Thymus (tissue), 14 donors: ENCODE measurements at places on chromosomes 16 and 17. TPM values are rescaled to one million over a fixed set of nuclear protein-coding genes. Genes with fewer than 3 reads are reported as not detected.

Gene NOS2
- total RNA-seq = 0.33 TPM

Gene CDH3
- 45.6 TPM for total RNA-seq

Gene TEX14
- 0.33 TPM for total RNA-seq

Gene ZNF629
- 5.0 TPM for total RNA-seq

Gene FAM171A2
- 1.4 TPM for total RNA-seq

DNA sequence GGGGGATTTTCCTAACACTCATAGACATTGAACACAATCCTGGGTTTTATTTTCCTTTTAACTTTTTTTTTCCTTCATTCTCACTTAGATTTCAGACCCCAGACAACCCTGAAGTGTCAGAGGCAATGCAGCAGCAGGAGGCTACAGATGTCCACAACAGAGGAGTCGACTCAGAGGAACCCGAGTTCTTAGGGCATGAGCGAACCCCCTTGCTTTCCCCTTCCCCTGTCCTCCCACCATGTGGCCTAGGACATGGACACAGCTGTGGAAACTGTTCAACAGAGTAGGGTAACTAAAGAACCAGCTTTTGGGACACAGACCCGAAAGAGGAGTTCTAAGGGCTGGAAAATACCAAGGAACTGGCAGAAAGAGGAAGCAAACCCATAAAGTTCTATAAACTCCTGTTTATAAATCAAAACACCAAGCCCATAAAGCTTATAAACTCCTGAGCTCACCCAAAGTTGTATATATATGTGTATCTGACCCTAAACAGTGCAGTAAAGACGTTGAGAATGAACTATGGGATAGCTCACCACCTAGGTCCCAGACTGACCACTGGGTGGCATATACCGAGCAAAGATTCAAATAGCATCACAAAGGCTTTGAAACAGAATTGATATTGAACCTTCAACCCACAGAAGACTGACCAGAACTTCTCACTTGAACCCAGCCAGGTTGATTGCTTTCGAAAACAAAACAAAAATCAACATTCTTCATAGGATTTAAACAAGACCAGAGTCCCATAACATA, 33.9 kb downstream of the CMTM4 start:
- H3K27me3 ChIP-seq = no peaks in the 10 kb centered on the region
- no peak overlapping the region for H3K4me3 ChIP-seq
- no peaks in the 10 kb centered on the region for H3K4me1 ChIP-seq
- no peak overlapping the region for H3K27ac ChIP-seq
- DNase-seq = no peak

GRCh38 chr17:30236766-30237165, 1.3 kb upstream of the SLC6A4 start:
- H3K36me3 ChIP-seq = no peaks in the 10 kb centered on the region
- H3K4me1 ChIP-seq = peaks cover 2% of the 10 kb centered on the region
- no peak overlapping the region for H3K4me3 ChIP-seq
- H3K27me3 ChIP-seq = peaks cover 85% of the 10 kb centered on the region

- no peak for DNase-seq
- no peaks in the 10 kb centered on the region for H3K27me3 ChIP-seq
- no peaks in the 10 kb centered on the region for H3K4me1 ChIP-seq
- H3K36me3 ChIP-seq = no peaks in the 10 kb centered on the region
Measured at GRCh38 chr16:80997139-80997798, 9.4 kb downstream of the CMC2 start.

DNA sequence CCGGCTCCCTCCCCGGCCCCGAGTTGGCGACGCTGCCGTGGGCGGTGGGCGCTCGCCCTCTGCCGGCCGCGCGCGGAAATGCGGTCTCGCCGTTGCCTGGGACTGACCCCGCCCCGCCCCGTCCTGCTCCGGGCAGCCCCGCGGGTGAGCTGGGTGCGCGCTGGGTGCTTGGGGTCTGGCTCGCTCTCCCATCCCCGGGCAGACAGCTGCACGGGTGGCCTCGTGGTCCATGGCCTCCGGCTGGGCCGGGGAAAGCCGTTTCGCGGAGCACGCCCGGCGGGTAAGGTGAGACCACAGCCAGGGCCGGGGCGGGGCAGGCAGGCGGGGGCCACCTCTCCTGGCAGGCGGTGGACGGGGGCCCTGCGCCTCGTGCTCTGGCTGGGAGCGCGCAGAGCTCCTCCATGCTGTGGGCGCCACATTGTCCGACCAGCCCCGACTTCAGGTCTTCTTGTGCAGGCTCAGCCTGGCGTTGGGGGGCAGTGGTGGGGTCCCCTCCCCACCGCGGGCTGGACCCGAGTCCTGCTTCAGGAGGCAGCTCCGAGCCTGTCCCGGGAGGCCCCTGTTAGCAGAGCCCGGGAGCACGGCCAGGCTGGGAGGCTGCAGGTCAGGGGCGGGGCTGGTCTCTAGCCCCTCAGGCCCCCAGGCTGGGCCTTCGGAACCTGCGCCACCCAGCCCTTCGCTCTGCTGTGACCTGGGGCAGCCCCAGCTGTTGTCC, 7.0 kb upstream of the C1QTNF8 start:
- H3K27ac ChIP-seq = no peak overlapping the region
- H3K27me3 ChIP-seq = peaks cover 9% of the 10 kb centered on the region
- DNase-seq = peak; percentile 34
- H3K4me3 ChIP-seq = no peak overlapping the region

DNA sequence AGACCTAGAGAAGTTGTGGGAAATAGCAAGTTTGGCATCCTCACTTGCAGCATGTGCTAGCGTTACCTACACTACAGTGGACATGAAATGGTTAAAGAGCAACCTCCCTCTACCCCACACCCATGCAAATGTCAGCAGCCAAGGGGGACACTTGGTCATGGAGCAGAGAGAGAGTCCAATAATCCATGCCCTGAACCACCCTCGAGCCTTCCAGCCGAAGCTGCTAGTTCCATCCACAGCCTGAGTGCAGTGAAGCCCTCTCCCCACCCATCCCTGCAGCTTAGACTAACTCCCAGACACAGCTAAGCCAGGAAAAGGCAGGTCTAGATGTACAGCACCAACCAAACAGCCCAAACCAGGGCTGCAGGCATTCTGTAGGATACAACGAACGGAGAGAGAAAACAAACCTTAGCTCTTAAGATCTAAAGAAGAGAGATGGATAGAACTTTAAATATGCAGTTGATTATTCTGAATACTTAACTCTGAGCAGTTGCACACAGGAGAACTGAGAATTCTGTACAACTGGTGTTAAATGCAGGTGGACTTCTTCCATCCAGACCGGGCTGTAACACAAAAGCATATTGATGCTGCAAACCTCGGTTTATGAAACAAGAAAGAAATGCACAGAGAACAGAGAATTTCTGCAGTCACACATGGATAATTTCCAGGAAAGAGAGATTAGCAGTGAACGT, 93.8 kb downstream of the SALL1 start:
- no peak overlapping the region for H3K4me3 ChIP-seq
- no peaks in the 10 kb centered on the region for H3K27me3 ChIP-seq
- no peaks in the 10 kb centered on the region for H3K4me1 ChIP-seq
- H3K36me3 ChIP-seq = no peaks in the 10 kb centered on the region
- no peak overlapping the region for H3K27ac ChIP-seq

DNA sequence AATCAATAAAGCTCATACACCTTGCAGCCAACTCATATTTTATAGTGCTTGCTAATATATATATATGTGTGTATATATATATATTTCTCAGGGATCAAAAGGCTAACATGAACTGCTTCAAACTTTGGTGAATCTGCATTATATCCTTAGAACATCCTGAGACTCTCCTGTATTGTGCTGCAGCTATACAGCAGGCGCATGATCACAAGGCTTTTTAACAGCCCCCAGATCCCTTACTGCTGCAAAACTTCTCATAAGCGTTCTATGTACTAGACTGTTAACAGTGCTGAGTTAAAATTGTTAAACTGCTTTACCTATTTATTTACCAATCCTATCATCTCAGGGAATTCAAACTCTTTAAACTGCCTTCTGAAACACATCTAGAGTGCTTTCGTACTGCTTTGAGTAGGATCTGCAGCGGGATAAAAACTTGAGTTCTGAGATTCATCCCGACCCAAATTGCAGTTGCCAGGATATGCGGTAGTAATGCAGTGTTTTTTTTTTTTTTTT, 1.3 kb downstream of the GPATCH8 start:
- peaks cover 9% of the 10 kb centered on the region for H3K4me1 ChIP-seq
- peak overlapping the region; percentile 89 for H3K4me3 ChIP-seq
- no peaks in the 10 kb centered on the region for H3K36me3 ChIP-seq

GRCh38 chr17:52213451-52213850, 54.9 kb upstream of the CA10 start:
- no peaks in the 10 kb centered on the region for H3K36me3 ChIP-seq
- DNase-seq = no peak
- H3K4me3 ChIP-seq = no peak overlapping the region
- no peaks in the 10 kb centered on the region for H3K27me3 ChIP-seq
- no peaks in the 10 kb centered on the region for H3K4me1 ChIP-seq
- H3K27ac ChIP-seq = no peak overlapping the region

- no peaks in the 10 kb centered on the region for H3K4me1 ChIP-seq
- H3K36me3 ChIP-seq = no peaks in the 10 kb centered on the region
- H3K4me3 ChIP-seq = no peak overlapping the region
- H3K27me3 ChIP-seq = no peaks in the 10 kb centered on the region
Measured at GRCh38 chr16:82846806-82847205, 220.0 kb downstream of the CDH13 start.

- H3K27ac ChIP-seq = no peak overlapping the region
- no peak overlapping the region for H3K4me3 ChIP-seq
- H3K4me1 ChIP-seq = peaks cover 26% of the 10 kb centered on the region
- no peak for DNase-seq
Measured at GRCh38 chr16:53995378-53995777, 291.2 kb downstream of the IRX3 start.

GRCh38 chr17:58310511-58311428, 17.8 kb downstream of the TSPOAP1 start:
- DNase-seq = no peak
- H3K4me1 ChIP-seq = no peaks in the 10 kb centered on the region
- no peaks in the 10 kb centered on the region for H3K27me3 ChIP-seq
- H3K27ac ChIP-seq = no peak overlapping the region

DNA sequence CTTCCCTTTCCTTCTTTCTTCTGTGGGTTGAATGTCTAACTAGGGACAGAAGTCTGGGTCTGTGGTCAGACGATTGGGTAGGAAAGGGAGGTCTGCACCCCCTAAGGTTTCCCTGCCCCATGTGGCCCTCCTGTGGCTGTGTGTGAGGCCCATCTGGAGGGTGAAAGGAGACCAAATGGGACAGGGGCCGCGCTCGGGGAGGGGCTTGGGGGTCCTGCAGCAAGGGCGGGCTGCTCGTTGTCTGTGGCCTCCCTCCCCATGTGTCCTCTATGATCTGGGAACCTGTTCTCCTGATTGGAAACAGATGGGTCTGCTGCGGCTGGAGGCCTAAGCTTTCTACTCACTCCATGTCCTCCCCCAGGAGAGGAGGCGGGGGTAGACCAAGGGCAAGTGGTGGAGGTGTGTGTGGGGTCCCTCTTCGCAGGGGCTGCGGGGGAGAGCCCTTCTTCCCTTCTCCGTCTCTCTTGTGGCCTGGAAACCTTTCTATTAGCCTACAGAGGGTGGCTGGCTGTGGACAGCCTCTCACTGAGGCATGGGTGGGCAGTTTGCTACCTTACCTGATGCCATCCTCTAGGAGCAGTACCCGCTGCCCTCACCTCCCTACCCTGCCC, 18.6 kb downstream of the IGFBP4 start:
- DNase-seq = no peak
- peaks cover 7% of the 10 kb centered on the region for H3K27me3 ChIP-seq
- H3K36me3 ChIP-seq = no peaks in the 10 kb centered on the region
- no peaks in the 10 kb centered on the region for H3K4me1 ChIP-seq

DNA sequence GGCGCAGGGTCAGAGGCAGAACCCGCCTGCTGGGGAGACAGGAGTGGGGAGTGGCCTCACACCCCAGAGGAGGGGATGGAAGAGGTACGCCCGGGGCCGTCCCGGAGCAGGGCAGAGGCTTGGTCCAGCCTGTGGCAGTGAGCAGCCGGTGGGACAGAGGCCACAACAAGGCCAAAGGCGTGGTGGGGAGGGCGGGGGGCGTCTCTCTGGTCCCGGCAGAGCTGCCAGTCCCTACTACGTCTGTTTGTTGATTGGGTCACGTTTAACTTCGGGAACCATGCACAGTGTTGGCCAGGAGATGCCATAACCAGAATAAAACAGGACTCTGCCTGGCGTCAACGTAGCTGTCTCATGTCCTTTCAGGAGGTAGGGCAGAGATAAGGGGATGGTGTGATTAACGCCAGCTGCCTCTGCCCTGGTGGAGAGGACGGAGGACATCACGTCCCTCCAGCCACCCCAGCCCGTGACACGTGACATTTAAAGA, 192.8 kb downstream of the BANP start:
- no peak overlapping the region for H3K27ac ChIP-seq
- H3K4me3 ChIP-seq = no peak overlapping the region

DNA sequence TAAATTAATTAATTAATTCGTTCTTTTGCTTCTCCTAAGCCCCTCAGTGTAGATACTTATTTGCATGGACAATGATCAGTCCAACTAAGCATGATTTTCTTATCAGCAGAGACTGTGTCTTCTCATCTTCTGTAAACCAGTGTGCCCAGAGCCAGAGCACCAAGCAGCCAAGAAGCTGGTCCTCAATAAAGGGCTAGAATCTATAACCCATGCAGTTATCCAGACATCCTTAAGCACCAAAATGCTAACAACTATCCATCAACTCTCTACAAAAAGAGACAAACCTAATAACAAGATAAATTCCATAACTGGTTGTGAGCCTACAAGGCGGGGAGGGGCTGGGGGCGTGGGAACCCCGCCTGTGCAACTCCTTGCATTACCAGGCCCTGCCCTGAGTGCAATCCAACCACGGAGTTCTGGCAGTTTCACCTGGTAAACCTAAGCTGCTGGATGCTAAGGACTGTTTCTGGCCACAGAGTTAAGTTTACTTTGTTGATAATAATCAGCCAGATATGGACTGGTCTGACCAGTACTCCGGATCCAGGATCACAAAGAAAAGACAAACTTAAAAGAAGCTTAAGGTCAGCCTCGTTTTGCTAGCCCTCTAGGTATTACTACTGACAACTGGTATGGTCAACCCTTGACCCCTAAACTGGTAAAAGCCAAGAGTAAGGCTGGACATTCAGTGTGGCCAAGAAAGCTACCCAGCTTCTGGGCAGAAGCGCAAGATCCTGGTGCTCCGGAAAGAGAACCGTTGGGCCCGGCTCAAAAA, 51.5 kb downstream of the ZFHX3 start:
- no peak overlapping the region for H3K4me3 ChIP-seq
- H3K36me3 ChIP-seq = no peaks in the 10 kb centered on the region
- H3K27ac ChIP-seq = no peak overlapping the region
- no peaks in the 10 kb centered on the region for H3K27me3 ChIP-seq
- DNase-seq = no peak

DNA sequence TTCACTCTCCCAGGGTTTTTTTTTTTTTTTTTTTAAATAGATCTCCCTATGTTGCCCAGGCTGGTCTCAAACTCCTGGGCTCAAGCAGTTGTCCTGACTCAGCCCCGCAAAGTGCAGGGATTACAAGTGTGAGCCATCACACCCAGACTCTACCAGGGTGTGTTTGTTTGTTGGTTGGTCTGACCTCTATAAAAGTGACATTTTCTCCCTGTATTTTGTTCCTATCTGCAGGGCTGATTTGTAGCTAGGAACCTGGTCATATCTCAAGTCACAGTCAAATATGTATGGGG, 46.3 kb upstream of the B4GALNT2 start:
- no peak overlapping the region for H3K4me3 ChIP-seq
- no peak overlapping the region for H3K27ac ChIP-seq
- peaks cover 7% of the 10 kb centered on the region for H3K27me3 ChIP-seq
- H3K36me3 ChIP-seq = no peaks in the 10 kb centered on the region
- H3K4me1 ChIP-seq = no peaks in the 10 kb centered on the region
- DNase-seq = no peak
